ENCODE measurements at places on chromosomes 1 and 21. TPM values are rescaled to one million over a fixed set of nuclear protein-coding genes. Genes with fewer than 3 reads are reported as not detected.

- DNase-seq: no peak
Measured at GRCh38 chr1:156648951-156649350, 7.0 kb downstream of the BCAN start.

- DNase-seq: no peak
Measured at GRCh38 chr1:228434689-228435088, 18.0 kb upstream of the TRIM17 start.

GRCh38 chr1:40986956-40987355, 7.5 kb downstream of the CTPS1 start:
- no peak for DNase-seq

GRCh38 chr1:171126504-171126903, 35.8 kb downstream of the FMO3 start:
- peak; percentile 76 for DNase-seq

The OPRD1 gene
- not detected for polyA plus RNA-seq

The SPATA46 gene
- polyA plus RNA-seq: not detected

The CCNL2 gene
- polyA plus RNA-seq: 166 TPM

The PGLYRP4 gene
- 4.3 TPM for polyA plus RNA-seq

All from stomach (tissue), 19 donors.